ENCODE measurements at places on chromosomes 12 and 14.

GRCh38 chr14:47278233-47278842, 397.1 kb downstream of the MDGA2 start:
- peak; percentile 16 for DNase-seq

DNA sequence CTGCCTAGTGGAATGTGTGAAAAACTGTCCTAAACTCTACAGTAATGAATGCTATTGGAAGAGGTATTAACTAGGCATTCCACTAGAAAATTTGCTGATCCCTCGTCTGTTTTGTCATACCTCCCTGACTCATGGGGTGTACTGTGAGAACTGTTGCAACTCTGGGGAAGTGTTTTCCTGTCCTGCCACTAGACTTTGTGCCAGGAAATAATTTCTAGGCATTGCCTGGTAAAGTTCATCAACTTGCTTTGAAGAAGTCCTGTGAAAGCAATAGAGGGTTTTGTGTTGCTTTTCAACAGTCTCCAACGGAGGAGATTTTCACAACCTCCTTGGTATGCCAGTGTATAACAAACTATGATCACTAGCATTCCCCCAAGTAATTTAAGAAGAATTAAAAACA, 139.9 kb downstream of the AKAP6 start:
- DNase-seq = no peak

DNA sequence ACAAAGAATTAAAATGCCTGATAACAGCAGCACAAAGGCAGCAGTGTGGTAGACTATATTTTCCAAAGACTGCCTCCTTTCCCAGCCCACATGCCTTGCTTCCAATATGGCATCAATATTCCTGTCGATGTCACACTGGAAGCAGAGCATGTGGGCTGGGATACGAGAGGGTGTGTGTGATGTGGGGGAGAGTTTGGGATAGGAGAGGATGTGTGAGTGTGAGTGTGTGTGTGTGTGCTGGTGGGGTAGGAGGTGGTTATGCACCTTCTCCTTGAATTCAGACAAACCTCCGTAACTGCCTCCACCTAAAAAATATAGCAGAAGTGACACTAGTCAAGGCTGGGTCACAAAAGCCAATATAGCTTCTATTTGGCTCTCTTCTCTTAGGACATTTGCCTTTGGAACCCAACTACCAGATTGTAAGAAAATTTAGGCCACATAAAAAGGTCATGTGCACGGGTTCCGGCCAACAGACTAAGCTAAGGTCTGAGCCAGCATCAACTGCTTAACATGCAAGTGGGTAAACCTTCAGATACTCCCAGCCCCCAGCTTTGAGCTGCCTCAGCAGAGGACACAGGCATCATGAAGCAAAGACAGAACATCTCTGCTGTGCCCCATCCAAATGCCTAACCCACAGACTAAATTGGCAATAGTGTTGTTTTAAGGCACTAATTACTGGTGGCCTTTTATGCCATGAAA, 29.5 kb downstream of the SPPL3 start:
- DNase-seq = no peak

DNA sequence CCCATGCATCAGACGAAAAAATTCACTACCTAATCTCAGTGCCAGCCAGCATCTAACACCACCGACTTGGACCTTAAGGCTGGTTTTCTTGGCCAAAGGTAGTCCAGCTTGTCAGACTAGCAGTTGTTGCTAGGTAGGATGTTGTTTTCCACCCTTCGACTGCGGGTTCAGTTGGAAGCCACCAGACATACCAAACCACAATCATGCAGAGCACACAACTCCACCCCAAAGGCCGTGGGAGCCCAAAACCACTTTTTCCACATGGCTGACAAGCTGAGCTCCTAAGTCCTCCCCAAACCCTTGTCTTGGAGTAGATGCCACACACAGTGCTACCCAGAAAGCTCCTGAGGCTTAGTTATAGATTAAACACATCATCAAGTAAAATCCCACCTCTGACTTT, 46.8 kb downstream of the LRIG3 start:
- no peak for DNase-seq

- no peak for DNase-seq
Observed at GRCh38 chr12:96502477-96502876, 13.1 kb downstream of the CFAP54 start.

DNA sequence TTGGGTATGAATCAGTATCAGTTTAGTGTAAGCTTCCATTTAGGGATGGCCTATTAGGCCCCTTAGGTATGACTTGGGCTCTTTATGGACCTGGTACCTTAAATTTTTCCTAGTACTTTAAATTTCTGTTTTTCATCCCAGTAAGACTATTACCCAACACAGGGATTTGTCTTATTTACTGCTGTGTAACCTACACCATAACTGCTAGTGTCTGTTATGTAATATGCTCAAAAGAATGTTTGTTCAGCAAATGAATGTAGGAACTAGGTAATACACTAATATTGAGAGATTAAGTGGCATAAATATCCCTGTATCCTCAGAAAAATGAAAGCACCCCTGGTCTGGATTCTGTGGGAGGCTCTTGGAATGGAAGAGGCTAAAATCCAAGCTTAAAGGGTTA, 63.7 kb upstream of the YARS2 start:
- no peak for DNase-seq

- no peak for DNase-seq
Observed at GRCh38 chr12:130114952-130115351, 47.3 kb upstream of the FZD10 start.

DNA sequence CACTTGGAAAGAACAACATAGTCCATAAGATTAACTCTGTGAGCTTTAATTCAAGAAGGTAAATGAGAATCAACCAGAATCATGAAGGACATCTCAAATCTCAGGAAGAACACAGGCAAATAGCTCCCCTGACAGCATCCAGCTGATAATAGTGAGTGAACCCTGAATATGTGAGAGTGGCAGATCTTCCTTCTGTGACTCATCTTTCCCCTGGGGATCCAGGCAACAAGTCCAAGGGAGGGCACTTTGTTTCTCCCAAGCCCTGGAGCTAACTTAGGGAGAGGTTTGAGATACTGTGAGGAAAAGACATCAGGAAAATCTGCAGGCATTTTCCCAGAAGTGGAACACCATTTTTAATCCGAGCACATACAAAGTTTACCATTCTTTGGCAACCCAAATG, 763.9 kb upstream of the MGAT4C start:
- DNase-seq = no peak

GRCh38 chr12:120356567-120357030, 12.4 kb downstream of the MSI1 start:
- peak; percentile 65 for DNase-seq

- no peak for DNase-seq
Observed at GRCh38 chr14:70709726-70710382, 68.1 kb downstream of the TTC9 start.

- no peak for DNase-seq
Observed at GRCh38 chr14:47846008-47846407, 170.6 kb upstream of the MDGA2 start.
